ENCODE measurements at places on chromosomes 2 and 18.

DNA sequence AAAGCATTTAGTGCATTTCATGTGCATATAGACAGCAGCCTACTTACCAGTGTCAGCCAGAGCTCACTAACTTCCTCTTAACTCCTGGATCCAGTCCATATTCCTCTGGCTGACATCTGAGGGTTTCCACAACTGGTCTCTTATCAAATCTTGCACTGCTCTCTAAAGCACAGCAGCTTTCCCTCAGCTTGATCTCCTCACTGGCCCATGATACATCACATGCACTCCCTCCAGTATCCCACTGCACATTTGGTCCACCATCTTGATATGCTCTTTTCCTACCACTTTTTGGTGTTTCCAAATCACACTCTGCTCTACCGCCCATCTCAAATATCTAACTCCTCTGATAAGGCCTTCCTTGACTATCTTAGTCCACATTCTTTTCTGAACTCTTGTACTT, 105.0 kb upstream of the ZFP36L2 start:
- DNase-seq, result no peak

DNA sequence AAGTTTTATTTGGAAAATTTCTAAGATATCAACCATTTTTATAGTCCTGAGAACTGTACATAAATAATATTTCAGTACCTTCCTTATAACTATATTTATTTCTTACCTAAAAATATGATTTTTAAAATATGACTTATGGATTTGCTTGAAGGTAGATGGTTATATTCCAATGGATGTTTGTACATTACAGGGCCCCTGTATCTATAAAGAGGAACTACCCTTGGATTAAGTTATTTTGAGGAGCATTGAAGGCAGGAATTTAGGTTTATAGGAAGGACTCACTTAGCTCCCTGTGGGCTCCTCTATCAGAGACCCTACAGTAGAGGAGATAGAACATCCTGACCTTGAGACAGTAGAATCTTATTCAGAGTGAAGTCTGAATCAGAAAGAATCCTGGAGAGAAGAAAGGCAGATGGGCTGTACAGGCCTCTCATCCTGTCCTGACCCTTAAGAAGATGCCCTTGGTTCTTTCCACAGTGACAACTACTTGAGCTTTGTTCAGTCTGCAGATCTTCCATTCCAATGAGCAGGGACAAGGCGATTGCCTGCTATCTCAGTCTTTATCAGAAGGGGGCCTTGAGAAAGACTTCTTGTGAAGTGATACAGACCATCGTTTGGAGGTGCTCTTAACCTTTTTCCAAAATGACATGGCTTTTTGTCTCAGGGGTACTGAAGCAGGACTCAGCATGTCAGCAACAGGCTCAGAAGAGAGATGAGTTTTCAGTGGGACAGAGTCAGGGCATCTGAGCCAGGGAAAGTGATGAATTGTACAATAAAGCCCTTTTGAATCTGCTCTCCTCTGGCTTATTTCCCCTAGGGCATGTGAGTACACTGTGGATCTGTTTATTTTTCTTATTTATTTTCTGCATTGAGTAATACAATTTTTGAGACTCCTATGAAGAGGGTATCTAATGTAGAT, 20.9 kb downstream of the OXER1 start:
- no peak for DNase-seq

DNA sequence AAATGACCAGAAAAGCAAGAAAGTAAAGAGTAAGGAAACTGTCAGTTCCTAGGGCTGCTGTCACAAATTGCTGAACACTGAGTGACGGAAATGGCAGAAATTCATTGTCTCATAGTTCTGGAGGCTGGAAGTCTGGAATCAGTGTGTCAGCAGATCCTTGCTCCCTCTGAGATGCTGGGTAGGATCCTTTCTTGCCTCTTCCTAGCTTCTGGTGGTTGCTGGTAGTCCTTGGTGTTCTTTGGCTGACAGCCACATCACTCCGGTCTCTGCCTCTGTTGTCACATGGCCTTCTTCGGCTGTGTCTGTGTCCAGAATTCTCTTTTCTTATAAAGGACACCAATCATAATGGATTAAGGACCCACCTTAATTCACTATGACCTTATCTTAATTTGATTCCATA, 21.9 kb downstream of the PLEKHB2 start:
- DNase-seq, result no peak

DNA sequence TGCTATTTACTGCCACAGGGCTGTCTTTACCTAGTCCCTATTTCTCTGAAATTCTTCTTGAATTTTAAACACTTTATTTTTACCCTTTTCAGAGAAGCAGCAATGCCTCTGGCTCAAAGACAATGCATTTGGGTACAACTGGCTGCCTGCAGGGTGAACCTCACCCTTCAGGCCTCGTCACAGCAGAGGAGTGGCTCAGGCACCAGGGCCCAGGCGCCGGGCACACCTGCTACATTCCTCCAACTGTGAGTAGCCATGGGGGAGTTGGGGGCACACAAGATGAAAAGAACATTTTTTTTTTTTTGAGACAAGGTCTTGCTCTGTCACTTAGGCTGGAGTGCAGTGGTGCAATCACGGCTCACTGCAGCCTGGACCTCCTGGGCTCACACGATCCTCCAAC, 74.9 kb upstream of the KCNE4 start:
- no peak for DNase-seq

DNA sequence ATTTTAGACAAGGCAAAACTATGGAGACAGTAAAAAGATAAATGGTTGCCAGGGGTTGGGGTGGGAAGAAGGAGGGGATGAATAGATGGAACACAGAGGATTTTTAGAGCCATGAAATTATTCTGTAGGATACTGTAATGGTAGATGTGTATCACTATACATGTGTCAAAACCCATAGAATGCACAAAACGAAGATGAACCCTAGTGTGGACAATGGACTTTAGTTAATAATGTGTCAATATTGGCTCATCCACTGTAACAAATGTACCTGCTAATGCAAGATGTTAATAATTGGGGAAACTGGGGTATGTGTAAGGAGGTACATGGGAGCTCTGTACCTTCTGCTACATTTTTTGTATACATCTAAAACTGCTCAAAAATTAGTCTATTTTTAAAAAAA, 1.8 kb upstream of the CD302 start:
- DNase-seq, result no peak

DNA sequence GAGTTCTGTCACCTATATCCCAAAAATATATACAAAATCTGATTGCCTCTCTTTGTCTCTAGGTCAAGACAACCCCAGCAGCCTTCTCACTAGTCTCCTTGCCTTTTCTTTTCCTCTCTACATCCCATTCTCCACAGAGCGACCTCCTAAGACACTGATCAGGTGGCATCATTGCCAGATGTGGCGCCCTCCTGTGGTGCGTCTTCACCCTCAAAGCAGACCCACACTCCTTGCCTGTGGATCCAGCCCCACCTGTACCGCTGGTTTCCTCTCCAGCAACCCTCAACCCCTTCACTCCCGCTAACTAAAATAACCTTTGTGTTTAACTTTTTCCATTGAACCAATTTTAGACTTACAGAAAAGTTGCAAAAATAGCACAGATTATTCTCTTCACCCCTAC, 273.3 kb downstream of the GLI2 start:
- DNase-seq, result no peak

DNA sequence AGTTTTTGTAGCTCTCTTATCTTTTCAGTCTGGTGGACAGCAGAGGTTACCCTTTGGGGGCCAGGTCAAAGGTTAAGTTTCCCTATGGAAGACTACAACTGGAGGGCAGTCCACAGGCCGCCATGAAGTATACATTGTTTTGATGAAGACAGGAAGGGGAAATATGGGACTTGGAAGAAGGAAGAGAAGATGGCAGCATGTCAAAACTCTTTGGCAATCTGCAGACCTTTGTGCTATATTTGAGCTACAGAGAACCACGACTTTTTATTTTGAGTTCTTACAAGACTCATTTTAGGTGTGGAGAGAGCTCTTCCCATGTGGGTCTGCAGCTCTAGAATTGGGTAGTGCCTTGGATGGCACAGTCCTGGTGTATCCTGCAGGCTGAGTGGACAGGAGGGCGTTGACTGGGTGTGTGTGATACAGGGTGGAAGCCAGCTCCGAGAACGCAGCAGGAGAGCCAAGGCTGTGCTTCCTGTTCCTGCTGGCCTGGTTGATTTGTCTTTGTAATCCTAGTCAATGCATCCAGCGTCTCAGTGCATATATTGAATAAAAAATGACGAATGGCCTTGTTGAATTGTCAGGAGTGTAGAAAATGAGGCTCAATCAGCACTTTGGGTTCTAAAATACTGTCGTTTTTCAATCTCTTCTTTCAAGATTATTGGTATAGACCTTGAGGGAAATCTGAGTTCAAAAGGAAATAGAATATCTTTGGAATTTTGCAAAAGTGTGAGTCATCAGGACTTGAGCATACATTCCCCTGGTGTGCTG, 11.5 kb downstream of the ITGA6 start:
- DNase-seq, result peak; percentile 39

DNA sequence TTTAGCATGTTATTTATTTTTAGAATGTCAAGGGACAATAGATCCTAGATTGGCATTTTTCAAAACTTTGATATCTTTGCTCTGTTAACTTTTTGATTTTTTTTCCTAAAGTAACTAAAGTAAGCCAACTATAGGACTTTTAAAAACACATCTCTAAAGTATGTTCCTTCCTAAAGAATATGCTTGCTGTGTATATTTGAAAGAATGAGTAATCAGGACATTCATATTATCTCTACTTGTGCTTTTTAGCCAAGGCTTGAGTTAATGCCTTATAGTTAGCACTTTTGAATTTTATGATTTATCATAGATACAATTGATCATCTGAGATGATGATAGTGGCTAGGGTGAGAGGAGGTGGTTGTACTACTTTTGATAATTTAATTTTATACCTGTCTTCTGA, 93.6 kb downstream of the BABAM2 start:
- no peak for DNase-seq
